CD4-positive, alpha-beta T cell treated with Interleukin-17A for 4 hours (primary cell): ENCODE measurements at places on chromosomes 12 and 14.

GRCh38 chr14:104865081-104865630 lies at the start of gene CEP170B:
Gene CEP170B (plus strand): TSS chr14:104865268. CDS start chr14:104868451, 3,183 bp downstream.
- peak; percentile 67 for DNase-seq

DNA sequence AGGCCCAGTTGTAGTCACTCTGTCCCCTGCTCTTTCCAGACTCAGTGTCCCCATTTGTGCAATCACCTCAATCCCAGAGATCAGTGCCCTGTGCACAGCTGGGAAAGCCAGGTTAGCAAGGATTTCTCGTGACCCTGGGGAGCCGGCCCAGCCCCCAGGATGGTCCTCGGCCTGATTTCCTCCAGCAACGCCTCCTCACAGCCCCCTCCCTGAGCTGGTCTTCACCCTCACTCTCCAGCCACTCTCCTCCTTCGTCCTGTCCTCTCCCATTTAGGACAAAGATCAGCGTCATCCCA lies 194.8 kb upstream of the C14orf180 start:
- no peak for DNase-seq

DNA sequence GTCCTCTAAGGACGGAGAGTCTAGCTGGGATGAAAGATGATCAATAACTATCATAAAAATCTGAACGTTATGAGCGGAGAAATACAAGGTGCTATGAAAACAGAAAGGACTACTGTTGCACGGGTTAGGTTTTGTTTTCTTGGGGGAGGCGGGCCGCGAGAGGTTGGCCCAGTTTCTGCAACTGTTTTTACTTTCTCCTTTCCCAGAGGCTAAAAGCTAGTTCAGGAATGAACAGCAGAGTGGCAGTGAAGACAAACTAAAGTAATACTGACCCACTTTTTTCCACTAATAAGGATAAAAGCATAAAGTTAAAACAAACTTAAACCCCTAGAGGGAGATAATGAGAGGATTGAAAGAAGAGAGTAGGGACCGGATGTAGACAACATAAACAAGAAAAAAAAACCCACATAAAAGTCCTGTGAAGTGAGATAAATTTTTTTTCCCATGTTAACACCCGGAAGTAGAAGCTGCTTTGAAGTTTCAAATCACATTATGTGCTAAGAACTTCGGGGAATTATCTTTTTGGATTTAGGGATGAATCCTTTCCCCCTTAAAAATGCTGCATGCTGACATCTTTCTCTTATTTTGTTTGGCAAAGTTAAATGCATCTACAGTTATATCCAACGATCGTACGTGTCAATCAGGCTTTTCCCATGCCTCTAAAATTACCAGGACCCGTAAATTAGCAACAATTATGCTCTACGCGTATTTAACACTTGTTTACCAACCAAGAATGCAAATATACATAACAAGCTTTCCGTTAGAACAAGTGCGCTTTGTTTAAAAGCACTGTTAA lies 1.0 kb upstream of the CDK17 start:
- peak; percentile 41 for DNase-seq

DNA sequence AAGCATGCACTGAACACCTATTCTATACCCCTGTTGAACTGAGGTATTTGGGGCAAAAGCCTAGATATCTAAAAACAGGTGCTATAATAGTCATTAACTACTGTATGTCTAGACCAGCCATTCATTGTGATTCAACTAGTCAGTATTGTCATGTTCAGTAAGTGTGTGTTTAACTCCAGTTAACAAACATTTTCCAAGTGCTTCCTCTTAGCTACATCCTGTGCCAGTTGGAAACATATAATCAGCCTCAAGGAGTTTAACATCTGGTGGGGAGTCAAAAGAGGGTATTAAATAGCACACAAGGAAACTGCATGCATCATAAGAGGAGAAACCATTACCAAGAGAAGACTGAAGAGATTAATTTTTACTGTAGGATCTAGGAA lies 20.4 kb downstream of the TMTC1 start:
- no peak for DNase-seq

- DNase-seq: no peak
These were observed 53.9 kb downstream of the DPF3 start for GRCh38 chr14:72839753-72840607.

DNA sequence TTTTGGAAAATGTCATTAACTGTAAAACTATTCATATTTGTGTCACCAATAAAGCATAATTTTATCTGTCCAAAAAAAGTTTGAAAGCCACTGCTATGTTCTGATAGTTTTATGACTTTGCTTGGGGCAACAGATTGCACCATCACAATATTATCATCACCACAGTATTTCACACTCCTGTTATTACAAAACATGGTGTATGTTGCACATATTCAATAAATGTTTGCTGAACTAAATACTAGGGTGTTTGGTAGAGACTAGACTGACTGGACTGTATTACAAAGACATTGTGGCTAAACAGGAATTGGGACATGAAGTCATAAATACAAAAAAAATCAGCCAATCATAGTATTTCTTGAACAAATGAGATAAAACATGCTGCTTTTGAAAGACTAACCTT lies 55.1 kb downstream of the PAWR start:
- DNase-seq: no peak

DNA sequence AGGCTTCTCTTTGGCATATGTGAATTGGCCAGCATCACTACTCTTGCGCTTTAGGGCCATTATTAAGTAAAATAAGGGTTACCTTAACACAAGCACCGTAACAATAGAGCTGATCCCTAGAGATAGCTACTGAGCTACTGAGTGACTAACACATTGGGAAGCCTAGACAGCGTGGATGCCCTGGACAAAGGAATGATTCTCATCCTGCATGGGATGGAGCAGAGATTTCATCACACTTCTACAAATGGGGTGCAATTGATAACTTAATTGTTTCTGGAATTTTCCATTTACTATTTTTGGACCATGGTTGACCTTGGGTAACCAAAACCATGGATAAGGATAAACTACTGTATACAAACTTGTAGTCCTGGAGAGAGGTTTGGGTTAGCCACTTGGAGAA lies 57.1 kb downstream of the FBXO34 start:
- DNase-seq: no peak

DNA sequence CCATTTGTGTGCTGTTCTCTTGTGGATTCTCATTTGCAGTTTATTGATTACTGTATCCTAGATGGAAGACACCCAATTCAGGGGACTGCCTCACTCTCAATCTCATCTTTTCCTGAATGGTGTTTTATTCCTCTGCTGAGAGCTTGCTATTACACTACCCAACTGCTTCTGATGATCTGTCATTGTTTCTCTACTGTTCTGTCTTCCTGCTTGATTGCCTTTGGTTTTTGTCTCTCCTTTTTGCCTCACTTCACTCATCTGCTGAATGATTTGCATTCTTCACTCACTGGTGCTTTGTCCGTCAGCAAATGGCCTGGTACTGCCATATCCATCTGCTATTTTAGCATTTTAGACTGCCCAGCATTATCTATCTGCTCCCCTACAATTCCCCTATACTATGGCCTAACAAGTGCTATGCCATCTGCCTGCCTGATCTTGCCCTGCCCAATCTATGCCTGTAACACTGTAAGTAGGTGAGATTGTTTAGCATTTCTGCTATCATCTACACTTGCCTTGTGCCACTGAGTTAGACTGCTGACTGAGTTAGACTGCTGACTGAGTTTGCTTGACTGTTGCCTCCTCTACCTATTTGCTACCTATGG lies 335.1 kb downstream of the GPHN start:
- DNase-seq: no peak

DNA sequence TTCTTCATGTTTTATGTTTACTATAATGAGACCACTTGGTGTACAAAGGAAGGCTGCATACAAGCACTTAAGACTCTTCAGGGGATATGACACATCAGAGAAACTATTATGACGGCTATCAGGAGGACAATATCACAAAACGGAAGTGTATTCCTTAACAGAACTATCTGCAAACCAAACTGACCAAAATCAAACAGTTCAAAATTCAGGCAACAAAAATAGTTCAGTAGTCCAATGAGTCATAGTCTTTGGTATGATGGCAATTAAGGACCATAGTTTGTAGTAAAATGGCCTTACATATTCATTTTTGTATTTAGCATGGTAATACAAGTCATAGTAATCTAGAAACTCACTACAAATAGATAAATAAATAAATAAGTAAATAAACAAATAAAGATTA lies 1638.7 kb upstream of the SEL1L start:
- no peak for DNase-seq

DNA sequence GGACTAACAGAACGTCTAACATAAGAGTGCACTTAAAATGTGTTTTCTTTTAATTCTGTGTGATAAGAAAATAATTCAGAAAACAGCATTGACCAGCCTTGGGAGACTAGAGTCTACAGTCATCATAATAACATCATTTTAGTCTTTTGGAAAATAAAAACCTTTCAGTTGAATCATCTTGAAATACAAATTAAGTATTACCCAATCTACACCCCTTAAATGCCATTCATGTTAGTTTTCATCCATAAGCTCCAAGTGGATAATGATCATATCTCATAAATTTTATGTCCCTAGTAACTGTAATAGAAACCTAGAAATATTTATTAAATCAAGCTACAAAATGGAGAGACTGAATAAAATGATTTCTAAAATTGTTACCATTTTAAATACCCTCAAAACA lies 32.4 kb downstream of the EPS8 start:
- DNase-seq: no peak

GRCh38 chr12:11744410-11744801 lies 94.9 kb downstream of the ETV6 start:
- DNase-seq: no peak

- no peak for DNase-seq
These were observed 828.8 kb upstream of the SEL1L start for GRCh38 chr14:82362452-82362851.

DNA sequence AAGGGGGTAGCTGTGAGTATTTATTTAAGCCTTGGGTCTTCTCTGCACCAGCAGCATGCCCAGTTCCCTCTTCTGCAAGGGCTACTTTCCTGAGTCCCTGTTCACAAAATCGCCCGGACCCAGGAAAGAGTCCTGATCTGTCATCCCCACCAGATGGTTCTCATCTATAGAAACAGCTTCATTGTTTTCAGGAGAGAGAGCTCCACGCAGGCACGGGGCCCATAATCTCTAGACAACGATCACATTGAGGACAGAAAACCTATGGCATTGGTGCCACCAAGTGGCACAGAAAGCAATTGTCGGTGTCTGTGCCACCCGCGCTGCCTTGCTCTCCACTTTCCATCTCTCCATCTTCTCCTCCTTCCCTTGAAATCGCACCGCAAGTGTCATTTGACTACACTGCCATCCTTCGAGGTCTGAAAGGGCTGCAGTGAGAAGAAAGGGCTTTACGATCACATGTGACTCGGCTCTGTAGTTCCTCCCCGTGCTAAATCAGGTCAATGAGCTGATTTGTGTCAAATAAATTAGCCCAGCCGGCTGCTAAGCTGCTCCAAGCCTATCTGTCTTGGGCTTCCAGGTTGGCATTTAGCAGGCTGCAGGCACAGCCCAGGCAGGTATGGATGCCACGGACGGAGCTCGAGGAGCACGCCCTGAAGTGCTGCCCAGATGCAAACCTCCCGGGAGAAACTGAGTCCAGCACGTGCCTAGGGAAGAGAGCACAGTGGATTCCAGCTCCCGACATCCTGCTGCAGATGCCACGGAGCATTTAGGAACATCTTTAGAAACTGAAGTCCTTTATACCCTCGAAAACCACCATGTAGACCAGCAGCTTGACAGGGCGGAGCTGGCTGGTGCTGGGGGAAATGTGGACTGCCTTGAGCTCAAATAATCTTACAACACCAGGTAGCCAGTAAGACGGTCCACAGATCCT lies 28.8 kb downstream of the SPRING1 start:
- peak; percentile 60 for DNase-seq

GRCh38 chr12:94553130-94553519 lies 93.5 kb upstream of the CEP83 start:
- DNase-seq: no peak

- no peak for DNase-seq
These were observed 50.9 kb upstream of the GPR68 start for GRCh38 chr14:91295276-91295845.

GRCh38 chr14:75301666-75302325 lies 23.2 kb downstream of the FOS start:
- peak; percentile 49 for DNase-seq
